ENCODE measurements at places on chromosomes 7 and 10. TPM values are rescaled to one million over a fixed set of nuclear protein-coding genes. Genes with fewer than 3 reads are reported as not detected.

ARL3 gene
- total RNA-seq, result 11.7 TPM

TBX20 gene
- total RNA-seq, result 0.36 TPM

ITGB1 gene
- 1,331 TPM for total RNA-seq

GRCh38 chr7:90680484-90680883, 84.4 kb downstream of the CDK14 start:
- DNase-seq, result no peak

DNA sequence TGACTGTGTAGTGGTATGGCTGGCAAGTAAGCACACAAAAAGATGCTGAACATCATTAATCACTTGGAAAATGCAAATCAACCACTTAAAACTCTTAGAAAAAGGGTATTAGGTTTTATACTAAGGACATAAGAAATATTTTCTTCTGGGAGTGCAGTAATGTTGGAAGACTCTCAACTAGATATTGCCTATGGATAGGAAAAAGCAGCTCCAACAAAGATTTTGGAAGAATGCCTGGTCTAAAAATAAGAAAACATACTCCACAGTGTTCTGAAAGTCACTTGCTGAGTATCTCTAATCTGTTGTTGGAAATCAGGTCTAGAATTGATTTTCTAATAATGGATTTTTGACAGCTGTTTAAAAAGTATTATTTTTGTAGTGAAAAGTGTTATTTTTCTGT, 50.8 kb upstream of the PHYHIPL start:
- no peak for DNase-seq

DNA sequence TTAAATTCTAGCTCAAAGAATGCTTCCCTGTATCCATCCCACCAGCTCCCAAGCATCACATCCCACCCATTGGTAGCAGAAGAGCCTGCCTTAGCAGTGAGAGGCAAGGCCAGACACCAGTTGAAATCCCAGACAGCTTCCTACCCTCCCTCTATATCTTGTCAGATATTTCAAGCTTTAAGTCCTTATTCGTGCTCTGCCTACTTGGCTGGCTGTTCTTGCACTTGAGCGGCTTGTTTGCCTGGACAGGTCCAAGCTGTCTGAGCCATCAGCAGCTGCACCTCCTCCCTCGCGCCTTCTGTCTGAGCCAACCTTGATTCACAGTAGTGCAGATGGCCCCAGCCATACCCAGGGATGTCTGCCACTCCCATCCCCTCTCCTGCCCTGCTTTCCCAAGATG, 16.4 kb downstream of the LRRC4 start:
- no peak for DNase-seq

DNA sequence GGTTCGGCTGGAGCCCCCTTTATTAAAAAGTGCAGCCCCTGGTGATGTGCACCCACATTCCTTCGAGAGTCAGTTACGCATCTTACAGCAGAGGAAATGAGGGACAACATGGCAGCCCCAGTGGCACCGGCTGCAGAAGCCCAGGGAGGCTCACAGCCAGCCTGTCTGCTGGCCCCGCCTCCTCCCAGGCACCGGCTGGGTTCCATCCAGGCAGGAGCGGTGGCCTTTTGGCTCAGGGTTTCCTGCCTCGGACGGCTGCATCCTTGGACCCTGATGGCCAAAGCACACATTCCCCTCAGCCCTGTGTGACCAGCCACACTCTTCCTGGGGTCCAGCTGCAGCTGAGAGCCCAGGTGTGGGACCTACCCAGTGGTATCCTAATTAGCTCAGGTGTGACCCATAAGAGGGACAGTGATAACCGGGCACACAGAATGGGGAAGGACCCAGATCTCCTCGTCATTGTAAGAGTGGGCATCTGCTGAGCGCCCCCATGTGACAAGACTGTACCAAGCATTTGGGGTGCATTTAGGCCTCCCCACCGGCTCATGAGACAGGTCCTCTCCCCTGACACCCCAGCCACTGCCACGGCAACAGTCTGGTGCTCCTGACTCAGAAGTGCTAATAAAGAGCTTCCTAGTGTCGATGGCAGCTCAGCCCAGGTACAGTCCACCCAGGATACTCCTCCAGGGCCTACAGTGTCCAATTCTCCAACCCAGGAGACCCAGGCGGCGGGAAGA, 63.3 kb upstream of the CHST15 start:
- DNase-seq, result no peak

- no peak for DNase-seq
These were observed 4.3 kb downstream of the DYNC1I1 start for GRCh38 chr7:95776561-95777185.

- no peak for DNase-seq
These were observed 40.5 kb upstream of the ZNF107 start for GRCh38 chr7:64625114-64626082.

- no peak for DNase-seq
These were observed 131.0 kb upstream of the NPY start for GRCh38 chr7:24152877-24153472.

- no peak for DNase-seq
These were observed 76.9 kb upstream of the LRRC4 start for GRCh38 chr7:128108129-128108528.
